ENCODE measurements at places on chromosomes 1 and 21.

- no peak for DNase-seq
Measured at GRCh38 chr1:96329121-96329520, 392.5 kb upstream of the PTBP2 start.

DNA sequence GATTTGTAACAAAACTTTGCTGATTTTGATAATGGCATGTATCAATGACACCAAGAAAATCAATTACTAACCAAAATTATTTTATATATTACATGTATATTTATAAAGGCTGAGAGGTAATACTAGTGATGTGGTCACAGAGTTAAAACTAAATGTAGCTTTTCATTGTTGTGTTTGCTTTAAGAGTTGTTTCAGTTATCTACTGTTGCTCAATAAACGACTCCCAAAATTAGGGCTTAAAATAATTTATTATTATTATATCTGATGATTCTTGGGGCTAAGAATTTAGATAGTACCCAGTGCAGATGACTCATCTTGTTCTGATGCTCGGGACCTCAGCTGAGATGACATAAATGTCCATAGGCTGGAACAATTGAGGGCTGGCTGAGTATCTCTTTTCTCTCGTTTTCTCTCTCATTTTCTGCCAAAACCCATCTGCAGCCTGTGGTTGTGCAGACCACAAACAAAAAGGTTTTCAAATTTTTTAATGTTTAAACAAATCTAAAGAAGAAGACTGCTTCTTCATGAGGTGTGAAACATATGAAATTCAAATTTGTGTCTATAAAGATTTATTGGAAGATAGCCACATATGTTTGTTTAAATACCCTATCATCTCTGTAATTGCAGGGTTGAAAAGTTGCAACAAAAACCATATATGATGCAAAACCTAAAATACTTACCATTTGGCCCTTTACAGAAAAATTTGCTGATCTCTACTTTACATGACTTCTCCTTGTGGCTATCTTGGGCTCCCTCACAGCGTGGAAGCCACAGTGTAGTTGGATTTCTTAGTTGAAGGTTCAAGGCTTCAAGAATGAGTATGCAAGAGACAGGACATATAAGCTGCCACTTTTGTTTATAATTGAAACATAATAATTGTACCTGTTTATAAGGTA, 14.8 kb upstream of the PTPRC start:
- DNase-seq: no peak

- DNase-seq: no peak
Measured at GRCh38 chr1:55823541-55824250, 608.5 kb upstream of the USP24 start.

DNA sequence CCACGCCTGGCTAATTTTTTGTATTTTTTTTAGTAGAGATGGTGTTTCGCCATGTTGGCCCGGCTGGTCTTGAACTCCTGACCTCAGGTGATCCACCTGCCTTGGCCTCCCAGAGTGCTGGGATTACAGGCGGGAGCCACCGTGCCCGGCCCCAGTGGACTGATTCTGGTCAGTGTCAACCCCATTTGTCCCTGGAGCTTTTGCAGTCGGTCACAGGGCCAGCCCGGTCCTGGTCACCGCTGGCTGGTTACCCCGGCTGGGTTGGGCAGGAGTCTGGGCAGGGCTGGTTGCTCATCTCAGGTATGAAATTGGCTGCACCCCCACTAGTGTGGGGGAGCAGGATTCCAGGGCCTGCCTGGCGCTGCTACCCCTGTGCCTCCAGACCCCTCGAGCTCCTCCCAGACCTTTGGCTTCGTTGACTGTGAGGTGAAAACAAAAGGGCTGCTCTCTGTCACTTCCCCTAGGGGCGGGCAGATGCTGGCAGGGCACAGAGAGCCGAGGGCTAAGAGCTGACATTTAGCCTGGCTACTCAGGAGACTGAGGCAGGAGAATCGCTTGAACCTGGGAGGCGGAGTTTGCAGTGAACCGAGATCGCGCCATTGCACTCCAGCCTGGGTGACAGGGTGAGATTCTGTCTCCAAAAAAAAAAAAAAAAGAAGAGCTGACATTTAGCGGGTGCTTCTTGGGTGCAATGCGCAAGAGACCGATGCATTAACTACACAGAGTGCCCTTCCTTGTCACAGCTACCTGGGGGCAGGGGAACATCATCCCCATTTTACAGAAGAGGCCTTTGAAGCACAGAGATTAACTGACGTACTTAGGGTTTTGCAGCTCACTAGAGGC, 10.6 kb downstream of the TNFRSF1B start:
- no peak for DNase-seq

GRCh38 chr1:235504122-235504493, at the start of gene B3GALNT2:
B3GALNT2 (minus strand) TSS chr1:235504452; CDS start chr1:235504252, 200 bp downstream.
- no peak for DNase-seq

DNA sequence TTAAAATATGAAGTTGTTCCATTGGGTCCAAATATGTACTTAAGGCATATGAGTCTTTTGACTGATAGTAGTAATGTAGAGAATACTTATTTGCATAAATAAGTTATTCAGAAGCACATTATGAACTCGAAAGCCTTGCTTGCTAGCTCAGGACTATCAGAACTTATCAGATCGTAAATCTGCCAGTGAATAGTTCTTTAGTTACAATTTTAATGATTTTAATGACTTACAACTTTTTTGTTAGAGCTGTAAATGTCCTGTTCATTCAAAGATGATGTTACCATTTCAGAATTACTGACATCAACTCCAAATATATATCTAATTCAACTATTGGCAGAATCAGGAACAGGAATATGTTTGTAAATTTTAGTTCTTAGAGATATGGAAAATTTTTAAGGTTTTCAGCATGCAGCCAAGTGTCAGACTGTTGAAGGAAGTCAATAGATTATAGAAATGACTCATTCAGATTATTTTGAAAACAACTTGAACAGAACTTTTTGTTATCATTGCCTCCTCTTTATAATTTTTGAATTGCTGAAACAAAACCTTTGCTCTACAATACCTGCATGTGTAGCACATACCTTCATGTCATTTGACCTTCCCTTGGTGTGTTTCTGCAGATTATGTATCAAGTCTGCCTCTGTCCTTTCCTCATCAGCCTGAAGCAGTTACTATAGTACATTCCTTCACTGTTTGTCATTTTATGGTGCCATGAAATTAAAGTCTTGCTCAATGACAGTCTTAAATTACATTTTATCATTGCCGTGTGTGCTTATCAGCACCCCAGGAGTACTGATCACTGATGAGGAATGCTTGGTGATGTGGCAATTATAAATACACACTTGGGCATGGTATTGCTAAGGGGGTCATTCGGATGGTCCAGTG, 44.9 kb downstream of the LRRC8D start:
- no peak for DNase-seq

GRCh38 chr21:45115141-45115540, 40.8 kb downstream of the ADARB1 start:
- DNase-seq: no peak

GRCh38 chr1:10615332-10615731, 140.6 kb downstream of the PEX14 start:
- DNase-seq: no peak

DNA sequence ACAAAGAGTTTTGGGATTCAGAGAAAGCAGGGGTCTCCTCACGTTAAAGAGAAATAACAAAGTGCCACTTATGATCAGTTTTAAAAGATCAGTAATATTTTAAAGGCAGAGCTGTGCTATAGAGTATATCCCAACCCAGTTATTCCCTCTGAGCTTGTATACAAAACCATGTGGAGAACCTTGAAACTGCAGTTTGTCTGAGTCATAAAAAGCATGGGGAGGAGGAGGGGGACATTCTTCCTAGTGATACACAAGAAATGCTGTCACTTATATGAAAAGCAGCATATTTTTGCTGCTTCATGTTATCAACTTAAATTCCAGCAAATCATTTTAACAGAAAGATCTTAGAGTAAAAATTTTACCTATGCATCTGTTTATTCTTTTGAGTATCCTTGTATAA, 244.5 kb downstream of the GPR52 start:
- no peak for DNase-seq

GRCh38 chr1:115529216-115529897, 112.4 kb upstream of the VANGL1 start:
- DNase-seq: no peak

GRCh38 chr1:204987689-204988088, 55.3 kb upstream of the CNTN2 start:
- no peak for DNase-seq

GRCh38 chr21:44402323-44403105, 49.1 kb downstream of the TRPM2 start:
- no peak for DNase-seq

DNA sequence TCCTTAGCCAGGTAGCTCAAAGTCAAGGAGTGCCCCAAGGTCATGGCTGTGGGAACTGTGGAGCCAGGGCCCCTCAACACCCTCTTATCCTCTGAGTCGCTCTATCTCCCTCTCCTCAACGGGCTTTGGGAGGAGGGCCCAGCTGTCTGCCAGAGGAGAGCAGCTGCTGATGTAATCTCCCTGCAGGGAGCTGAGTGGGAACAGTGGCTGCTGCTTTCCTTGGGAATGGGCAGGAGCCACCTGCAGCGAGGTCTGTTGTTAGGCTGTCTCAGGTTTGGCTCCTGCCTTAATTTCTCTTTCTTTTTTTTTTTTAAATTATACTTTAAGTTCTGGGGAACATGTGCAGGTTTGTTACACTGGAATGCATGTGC, 58.8 kb upstream of the MAP1LC3C start:
- DNase-seq: no peak

- DNase-seq: no peak
Measured at GRCh38 chr1:108612496-108612895, 48.4 kb downstream of the HENMT1 start.

- no peak for DNase-seq
Measured at GRCh38 chr1:97867127-97867526, 53.7 kb downstream of the DPYD start.

DNA sequence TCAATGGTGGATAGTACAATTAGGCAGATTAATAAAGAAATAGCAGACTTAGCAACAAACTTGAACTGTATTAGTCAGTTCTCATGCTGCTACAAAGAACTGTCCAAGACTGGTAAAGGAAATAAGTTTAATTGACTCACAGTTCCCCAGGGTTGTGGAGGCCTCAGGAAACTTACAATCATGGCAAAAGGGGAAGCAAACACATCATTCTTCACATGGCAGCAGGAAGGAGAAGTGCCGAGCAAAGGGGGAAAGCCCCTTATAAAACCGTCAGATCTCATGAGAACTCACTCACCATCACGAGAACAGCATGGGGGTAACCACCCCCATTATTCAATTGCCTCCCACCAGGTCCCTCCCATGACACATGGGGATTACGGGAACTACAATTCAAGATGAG, 27.1 kb upstream of the PDE4B start:
- DNase-seq: no peak

GRCh38 chr1:182299728-182300616, 91.6 kb downstream of the GLUL start:
- DNase-seq: no peak

GRCh38 chr21:43864313-43864961, 586 bp upstream of the AGPAT3 start:
- peak; percentile 26 for DNase-seq

DNA sequence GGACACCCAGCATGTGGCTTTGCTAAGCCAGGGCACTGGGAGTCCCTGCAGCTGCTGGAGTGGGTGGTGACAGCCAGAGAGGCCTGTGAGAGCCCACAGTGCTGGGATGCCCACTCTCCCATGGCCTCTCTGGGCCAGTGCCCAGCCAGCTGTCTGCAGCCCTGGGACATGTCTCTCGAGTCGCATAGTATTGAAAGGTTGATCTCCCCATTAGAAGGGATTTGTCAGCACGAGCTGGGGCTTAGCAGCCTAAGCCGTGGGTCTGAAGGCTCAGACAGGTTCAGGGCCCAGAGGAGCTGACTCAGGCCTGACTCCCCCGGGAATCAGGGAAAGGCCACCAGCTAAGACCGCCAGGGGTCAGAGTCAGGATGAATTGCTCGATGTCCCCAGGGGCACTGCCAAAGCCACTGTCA, 53.5 kb downstream of the FOXD2 start:
- no peak for DNase-seq

GRCh38 chr1:119541389-119541788, 34.4 kb downstream of the HSD3B1 start:
- no peak for DNase-seq

- DNase-seq: peak; percentile 75
Measured at GRCh38 chr1:165828669-165829329, 1.4 kb downstream of the UCK2 start.

GRCh38 chr1:236284291-236284721, 2.5 kb upstream of the ERO1B start:
- no peak for DNase-seq

DNA sequence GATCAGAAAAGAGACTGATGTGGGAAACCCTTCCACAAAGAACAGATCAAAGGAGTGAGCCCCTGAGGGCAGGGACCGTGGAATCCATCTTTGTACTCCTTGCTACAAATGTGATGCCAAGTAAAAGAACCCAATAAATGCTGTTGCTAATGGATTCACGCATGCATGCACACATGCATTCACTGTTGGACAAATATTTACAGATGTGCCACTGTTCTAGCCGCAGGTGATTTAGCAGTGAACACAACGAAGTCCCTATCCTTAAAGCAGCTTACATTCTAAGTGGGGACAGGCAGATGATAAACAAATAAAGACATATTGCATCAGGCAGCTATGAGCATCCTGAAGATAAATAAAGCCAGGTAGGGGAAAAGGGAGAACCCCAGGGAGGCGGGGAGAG, 67.8 kb downstream of the ITPKB start:
- DNase-seq: no peak

DNA sequence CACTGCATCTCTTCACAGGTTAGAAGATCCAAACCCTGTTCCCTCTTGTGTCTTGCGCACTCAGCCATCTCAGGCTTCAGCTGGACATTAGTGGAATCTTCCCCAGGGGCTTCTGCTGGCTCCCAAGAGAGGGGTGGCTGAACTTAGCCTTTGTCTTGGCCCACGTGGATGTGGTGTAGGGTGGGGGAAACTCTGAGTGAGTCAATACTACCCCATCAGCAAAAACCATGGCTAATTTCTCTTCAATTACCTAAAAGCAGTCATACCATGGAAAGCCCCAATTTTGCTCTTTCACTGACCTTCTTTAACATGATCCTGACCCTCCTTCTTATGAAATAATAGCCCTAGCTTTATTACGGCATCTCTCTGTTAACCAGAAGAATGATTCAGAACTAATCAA, 72.5 kb upstream of the RAB3GAP2 start:
- DNase-seq: no peak

- peak; percentile 78 for DNase-seq
Measured at GRCh38 chr21:32382108-32382644, 10.6 kb downstream of the URB1 start.

DNA sequence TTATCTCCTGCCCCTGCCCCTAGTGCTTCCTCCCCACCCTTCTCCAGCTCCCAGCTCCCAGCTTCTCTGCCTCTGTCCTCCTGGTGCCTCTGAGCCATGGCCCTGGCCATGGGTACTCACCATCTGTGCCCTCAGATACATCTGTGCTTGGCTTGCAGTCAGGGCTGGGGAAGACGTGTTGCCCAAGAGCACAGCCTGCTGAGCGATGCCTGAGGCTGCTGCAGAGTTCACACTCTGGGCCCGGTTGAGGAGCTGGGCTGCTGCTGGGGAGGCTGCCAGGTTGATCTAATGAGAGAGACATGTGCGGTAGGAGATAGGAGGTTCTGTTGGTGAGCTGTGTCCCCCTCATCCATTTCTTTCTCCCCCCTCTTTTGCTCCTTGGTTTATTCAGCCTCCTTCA, 49.4 kb upstream of the A3GALT2 start:
- DNase-seq: no peak

GRCh38 chr1:13643017-13643416, 57.0 kb upstream of the PRDM2 start:
- DNase-seq: no peak

All from NCI-H1105 (cell line).